Dorsolateral prefrontal cortex (tissue), 122 donors: ENCODE measurements at places on chromosomes 4 and X. TPM values are rescaled to one million over a fixed set of nuclear protein-coding genes. Genes with fewer than 3 reads are reported as not detected.

- no peak for DNase-seq
Observed at GRCh38 chr4:94375364-94375763, 32.7 kb upstream of the HPGDS start.

GRCh38 chr4:82287720-82288119 is 86.1 kb downstream of the HNRNPD start:
- DNase-seq: no peak

FNIP2 gene
- total RNA-seq: 48.4 TPM

TXK gene
- not detected for total RNA-seq

CT47B1 gene
- not detected for total RNA-seq

DNA sequence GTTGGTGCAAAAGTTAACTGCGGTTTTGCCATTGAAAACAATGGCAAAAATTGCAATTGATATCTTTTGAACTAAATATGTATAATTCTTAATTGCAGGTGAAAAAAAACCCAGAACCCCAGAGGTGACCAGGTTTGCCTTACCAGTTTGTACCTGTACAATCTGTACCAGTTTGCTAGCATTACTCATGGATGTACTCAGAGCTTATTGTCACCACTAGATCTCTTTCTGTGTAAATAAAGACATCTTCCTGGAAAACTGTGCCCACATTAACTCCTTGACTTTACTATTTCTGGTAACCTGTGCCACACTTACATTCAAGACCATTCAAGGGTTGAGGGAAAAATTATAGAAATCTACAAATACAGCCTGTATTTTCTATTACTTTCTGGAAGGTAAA is 139.7 kb downstream of the ELOVL6 start:
- no peak for DNase-seq

OTOP1 gene
- total RNA-seq: not detected

DNA sequence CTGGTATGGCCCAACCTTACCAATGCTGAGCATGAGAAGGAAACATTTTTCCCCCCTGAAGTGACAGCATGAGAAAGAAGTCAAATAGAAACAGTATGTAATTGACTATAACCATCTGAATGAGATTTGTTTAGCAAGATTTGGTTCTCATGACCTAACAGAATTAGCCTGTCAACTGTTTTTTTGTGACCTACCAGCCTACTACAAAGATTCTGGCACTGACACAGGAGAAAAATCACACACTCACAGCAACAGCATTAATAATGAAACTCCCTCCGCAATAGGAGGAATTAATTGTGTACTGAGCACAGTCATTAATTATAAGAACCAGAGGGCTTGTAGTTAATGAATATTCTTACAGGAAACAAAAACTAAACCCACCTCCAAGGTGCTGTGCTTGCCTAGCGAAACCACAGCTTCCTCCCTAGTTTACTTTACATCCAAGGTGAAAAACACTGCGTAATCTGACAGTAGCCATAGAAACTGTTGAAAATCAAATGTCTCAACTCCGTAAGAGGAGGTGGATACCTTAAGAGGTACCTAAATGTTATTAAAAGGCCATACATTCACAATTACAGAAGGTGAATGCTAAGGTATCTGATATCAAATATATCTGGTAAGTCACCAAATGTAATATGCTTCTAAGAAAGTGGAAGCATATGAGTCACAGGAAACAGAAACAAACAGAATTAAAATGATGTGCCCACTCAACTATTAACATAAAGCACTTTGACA is 34.9 kb downstream of the MMRN1 start:
- DNase-seq: no peak

HERC6 gene
- 31.0 TPM for total RNA-seq

HERC5 gene
- 2.4 TPM for total RNA-seq

GRCh38 chr4:87502580-87503238 is 26.5 kb downstream of the SPARCL1 start:
- no peak for DNase-seq

CENPU gene
- 1.3 TPM for total RNA-seq

EMCN gene
- total RNA-seq: 8.5 TPM

LANCL3 gene
- 5.0 TPM for total RNA-seq

SLC39A8 gene
- 9.1 TPM for total RNA-seq

GRCh38 chrX:16137416-16138107 is 14.2 kb downstream of the GRPR start:
- DNase-seq: no peak

- DNase-seq: no peak
Observed at GRCh38 chr4:20044502-20044911, 207.2 kb upstream of the SLIT2 start.

- no peak for DNase-seq
Observed at GRCh38 chrX:70353514-70353913, 63.6 kb downstream of the KIF4A start.

DNA sequence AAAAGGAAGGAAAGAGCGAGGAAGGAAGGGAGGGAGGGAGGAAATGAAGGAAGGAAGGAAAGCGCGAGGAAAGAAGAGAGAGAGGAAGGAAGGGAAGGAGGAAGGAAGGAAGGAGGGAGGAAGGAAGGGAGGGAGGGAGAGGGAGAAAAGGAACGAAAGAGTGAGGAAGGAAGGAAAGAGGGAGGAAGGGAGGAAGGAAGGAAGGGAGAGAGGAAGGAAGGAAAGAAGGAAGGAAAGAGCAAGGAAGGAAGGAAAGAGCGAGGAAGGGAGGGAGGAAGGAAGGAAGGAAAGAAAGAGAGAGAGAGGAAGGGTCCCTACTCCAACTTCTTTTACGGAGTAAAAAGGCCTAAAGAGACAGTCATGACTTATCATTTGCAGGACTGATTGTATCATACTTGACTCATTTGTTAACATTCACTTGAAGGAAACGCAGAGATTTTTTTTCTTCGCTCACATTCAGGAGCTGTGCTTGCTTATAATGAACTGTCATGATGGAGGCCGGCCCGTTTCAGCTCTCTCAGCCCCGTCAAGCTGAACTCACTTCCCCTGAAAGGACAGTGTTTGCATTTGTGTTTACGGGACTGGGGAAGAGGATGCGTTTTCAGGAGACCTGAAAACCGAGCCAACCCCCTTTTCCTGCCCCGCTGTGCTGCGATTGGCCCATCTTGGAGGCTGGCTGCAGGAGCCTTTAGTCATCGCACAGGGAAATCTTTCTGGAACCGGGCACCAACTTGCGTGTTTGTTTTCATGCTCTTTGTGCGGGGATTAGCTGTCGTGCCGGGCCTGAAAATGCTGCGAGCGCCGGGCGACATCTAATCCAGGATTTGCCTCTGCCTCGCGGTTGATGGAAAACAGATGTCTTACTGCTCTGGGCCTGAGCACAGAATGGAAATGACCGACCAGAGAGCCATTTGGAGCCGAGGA is 17.8 kb downstream of the TRIM2 start:
- peak; percentile 66 for DNase-seq

DNA sequence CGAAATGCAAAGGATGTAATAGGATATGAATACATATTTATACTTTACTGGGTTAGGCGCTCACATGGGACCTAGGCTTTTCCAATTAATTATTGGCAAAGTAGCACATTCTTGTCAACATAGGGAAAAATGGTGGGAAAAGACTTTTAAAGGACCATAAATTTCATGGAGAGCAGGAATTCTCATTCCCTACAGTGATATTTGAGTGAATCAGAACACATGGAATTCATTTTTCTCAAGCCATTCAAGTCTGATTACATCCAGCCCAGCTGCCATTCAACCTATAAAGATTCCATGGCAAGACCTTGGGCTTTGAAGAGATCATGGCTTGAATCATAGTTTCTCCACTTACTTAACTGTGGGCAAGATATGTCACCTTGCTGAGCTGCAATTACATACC is 150.4 kb downstream of the SOWAHB start:
- DNase-seq: no peak

PNMA6F gene
- 5.3 TPM for total RNA-seq

SHROOM4 gene
- 70.2 TPM for total RNA-seq

UGT2B17 gene
- total RNA-seq: not detected

GRCh38 chrX:37684973-37685372 is 618 bp upstream of the XK start:
- DNase-seq: no peak

GRCh38 chr4:3192188-3192587 is 56.8 kb upstream of the MSANTD1 start:
- no peak for DNase-seq

CXCL10 gene
- 2.3 TPM for total RNA-seq

GRCh38 chrX:50838820-50839600 is 25.0 kb upstream of the SHROOM4 start:
- DNase-seq: no peak

DSPP gene
- not detected for total RNA-seq

- no peak for DNase-seq
Observed at GRCh38 chr4:77893451-77893850, 30.8 kb downstream of the MRPL1 start.

NALF2 gene
- 3.3 TPM for total RNA-seq

ZDHHC15 gene
- total RNA-seq: 4.3 TPM

OGT gene
- total RNA-seq: 214 TPM

GRCh38 chr4:2075171-2075986 is 16.3 kb downstream of the NAT8L start:
- DNase-seq: no peak

SORBS2 gene
- total RNA-seq: 130 TPM

DNA sequence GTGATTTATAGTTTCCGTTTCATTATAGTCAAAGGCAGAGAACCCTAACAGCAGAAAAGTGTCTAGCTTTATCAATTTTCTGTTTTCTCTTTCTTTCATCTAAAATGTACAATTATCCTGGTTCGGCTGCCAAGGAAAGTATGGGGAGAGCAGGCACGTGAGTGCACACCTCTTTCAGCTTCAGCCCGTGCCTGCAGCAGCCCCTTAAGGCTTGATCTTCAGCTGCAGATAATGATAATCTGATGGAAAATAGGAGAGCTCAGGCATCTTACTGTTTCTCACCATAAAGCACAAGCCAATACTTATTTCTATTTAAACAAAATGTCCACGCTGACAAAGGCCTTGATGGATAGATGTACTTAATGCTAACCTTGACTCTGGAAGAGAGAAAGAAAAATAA is 334.4 kb downstream of the UNC5C start:
- DNase-seq: no peak

- DNase-seq: no peak
Observed at GRCh38 chrX:10667143-10667542, 46.8 kb upstream of the MID1 start.

DNA sequence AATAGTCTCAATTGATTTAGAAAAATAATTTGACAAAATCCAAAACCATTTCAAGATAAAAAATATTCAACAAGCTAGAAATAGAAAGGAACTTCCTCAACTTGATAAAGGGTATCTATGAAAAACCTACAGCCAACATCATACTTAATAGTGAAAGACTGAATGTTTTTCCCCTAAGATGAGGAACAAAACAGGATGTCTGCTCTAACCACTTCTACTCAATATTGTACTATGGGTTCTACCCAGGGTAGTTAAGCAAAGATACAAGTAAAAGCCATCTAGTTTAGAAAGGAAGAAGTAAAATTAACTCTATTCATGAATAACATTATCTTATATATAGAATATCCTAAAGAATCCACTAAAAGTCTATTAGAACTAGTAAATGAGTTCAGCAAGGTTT is 21.5 kb upstream of the SYTL5 start:
- no peak for DNase-seq

EPHA5 gene
- 20.5 TPM for total RNA-seq

DNA sequence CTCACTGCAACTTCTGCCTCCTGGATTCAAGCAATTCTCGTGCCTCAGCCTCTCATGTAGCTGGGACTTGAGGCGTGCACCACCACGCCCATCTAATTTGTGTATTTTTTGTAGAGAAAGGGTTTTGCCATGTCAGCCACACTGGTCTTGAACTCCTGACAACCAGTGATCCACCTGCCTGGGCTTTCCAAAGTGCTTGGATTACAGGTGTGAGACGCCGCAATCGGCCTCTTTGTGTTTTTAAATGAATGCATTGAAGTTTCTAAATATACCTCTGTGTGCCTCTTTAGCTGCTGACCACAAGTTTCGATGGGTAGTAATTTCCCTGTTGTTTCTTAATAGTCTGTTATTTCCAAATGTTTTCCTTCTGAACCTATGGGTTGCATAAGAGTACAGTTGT is 765.3 kb upstream of the GRIA3 start:
- no peak for DNase-seq

DNA sequence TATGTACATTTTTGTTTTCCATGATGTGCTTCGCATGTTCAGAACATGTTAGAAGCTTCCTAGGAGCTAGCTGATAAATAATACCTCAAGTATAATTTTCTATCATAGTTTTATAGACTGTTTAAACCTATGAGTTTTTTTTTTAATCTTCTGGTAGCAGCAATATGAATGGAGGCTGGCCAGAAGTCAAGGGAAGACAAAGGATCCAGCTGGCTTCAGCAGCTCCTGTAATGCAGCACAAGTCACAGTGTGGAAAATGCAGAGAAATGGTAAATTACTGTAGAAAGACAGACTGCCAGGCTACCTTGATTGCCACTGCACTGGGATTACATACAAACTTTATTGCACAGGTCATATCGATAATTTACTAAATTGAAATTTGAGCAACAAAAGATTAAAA is 537.9 kb downstream of the IQCM start:
- DNase-seq: no peak

- DNase-seq: no peak
Observed at GRCh38 chr4:89922848-89923416, 28.3 kb downstream of the MMRN1 start.

GRCh38 chr4:189293459-189293858 is 647.2 kb upstream of the FRG1 start:
- no peak for DNase-seq

DNA sequence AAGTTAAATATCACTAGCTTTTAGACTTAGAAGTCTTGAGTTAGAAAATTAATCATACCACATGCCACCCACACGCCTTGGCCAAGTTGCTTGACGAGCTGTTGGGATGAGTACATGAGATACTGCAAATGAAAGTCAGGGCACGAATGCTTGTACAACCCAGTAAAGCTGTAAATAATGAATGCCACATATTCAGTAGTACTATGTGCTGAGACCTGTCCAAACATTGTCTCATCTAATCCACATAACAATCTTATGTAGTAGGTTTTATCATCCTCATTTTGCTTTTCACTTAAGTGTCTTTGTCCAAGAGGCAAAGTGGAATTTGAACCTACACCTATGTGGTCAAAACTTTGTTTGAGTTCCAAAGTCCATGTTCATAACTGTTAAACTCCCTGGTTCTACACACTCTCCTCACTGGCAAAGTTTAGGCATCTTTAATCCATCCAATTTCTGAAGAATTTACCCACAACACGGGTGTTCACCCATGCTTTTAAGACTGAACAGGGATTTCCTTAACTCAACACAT is 74.1 kb downstream of the LDB2 start:
- DNase-seq: no peak

IQSEC2 gene
- 126 TPM for total RNA-seq

THAP9 gene
- total RNA-seq: 6.5 TPM

DNA sequence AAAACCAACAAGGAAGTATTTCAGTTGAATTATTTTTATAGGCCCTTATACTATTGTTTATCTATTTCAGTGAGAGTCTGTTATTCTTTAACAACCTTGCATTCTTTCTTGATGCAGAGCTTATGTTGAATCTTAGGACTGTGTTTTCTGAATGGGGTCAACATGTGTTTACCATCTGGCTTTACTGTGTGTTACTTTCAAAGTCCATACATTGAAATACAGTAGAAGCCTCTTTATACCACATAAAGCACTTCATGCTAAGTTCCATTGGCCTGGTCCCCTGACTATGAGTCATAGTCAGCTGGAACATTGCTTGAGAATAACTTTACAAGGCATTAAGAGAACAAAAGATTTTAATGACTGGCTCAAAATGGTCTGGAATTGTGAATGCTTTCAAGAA is 152.6 kb downstream of the GASK1B start:
- DNase-seq: no peak

FANCB gene
- total RNA-seq: 10.3 TPM
